Stimulated activated CD8-positive, alpha-beta memory T cell treated with anti-CD3 and anti-CD28 coated beads, Interleukin-7, amount 100 ng/mL, for 24 hours (primary cell): ENCODE measurements at places on chromosomes 11 and 22.

- DNase-seq, result no peak
Measured at GRCh38 chr11:64619811-64620380, 28.9 kb downstream of the SLC22A12 start.

DNA sequence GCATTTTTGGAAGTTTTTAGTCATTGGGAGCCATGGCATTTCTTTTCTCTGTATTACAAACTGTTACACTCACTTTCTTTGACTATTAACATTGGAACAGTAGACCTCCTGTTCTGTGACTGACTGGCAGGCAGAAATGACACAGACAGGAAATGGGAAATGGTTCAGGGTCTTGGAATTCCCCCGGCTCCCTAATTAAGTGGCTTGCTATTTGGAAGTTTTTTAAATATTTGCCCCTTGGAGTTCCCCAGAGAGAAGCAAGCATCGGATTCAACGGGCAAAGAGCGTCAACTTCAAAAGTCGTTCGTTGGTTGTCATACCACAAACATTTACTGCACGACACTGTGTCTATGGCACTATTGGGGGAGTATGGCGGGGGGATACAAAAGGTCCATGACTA is 1.1 kb upstream of the BIRC2 start:
- DNase-seq, result no peak

DNA sequence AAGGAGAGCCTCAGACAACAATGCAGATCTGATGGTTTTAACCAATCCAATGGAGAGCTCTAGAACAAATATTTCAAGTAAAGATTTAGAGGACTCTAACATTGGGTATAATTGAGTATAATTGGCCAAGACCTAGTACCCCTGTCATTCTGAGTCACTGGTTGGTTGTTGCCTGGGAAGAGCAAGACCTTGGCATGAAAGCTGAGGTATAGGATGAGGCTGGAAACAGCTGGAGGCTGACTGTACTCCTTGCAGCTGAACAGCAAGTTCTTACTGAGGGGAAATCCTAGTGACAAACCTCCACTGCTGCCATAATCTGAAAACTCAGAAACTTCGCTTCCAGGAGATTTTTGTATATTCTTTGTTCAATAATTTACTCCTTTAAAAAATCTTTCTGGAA is 54.3 kb upstream of the MUC15 start:
- DNase-seq, result no peak

- DNase-seq, result no peak
Measured at GRCh38 chr11:113261709-113262475, 52.5 kb upstream of the TTC12 start.

DNA sequence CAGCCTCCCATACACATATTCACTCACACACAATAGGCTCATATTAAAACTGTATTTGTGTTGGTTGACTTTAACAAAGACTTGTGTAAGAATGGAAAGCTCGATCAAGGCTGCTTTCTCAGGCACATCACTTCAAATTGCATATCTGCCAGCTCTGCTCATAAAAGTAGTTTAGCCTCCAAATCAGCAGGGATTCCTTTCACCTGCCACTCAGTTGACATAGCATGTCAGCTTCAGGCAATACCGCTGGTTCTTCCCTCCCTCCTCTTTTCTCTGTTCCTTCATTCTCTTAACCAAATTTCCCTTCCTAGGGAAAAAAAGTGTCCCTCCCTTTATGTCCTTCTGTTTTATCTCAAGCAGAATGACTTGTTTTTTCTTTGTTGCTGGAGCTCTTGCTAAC is 450.4 kb upstream of the LARGE1 start:
- no peak for DNase-seq

DNA sequence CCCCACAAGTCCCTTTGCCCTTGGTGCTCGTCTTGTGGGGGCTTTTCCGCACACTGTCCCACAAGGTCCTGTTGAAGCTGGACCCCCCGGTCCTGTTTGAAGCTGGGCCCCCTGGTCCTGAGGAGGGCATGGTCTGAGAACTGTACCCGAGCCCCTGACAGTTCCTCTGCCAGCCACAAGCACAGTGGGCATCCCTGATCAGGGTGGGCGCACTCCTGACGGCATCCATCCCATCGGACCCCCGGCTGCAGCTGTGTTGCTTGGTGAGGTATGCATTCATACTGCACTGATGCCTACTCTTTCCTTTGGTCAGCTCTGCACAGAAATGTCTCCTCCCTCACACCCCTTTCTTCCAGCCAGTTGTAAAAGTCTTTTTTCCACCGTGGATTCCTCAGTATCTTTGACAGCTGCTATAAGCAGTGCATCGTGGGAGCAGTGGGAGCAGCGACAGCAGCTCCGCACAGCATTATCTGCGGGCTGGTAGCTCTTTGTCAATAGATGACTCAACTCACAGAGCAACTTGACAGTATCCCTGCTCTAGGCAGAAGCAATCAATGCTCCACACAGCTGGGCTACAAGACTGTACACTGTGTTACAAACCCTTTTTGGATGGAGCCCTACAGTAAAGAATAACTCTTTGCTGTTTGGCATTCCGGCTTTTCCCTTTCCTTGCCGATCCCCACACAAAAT is 1030.8 kb upstream of the CCDC90B start:
- no peak for DNase-seq

- no peak for DNase-seq
Measured at GRCh38 chr11:6594142-6594768, 9.2 kb downstream of the RRP8 start.

DNA sequence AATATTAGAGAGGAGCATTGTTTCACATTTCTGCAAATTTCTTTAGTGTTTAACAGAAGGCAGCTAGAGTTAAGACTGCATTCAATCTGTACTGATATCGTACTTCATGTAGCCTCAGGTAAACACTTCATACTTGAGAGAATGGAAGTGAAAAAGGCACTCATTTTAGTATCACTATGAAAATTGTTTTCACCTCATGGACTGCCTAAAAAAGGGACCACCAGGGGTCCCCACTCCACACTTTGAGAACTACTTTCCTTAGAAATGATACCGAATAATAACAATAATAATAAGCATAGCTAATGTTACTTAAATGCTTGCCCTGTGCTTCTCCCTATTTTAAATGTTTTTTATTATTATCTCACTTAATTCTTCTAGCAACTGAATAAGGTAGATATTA is 95.1 kb downstream of the BLID start:
- DNase-seq, result no peak

DNA sequence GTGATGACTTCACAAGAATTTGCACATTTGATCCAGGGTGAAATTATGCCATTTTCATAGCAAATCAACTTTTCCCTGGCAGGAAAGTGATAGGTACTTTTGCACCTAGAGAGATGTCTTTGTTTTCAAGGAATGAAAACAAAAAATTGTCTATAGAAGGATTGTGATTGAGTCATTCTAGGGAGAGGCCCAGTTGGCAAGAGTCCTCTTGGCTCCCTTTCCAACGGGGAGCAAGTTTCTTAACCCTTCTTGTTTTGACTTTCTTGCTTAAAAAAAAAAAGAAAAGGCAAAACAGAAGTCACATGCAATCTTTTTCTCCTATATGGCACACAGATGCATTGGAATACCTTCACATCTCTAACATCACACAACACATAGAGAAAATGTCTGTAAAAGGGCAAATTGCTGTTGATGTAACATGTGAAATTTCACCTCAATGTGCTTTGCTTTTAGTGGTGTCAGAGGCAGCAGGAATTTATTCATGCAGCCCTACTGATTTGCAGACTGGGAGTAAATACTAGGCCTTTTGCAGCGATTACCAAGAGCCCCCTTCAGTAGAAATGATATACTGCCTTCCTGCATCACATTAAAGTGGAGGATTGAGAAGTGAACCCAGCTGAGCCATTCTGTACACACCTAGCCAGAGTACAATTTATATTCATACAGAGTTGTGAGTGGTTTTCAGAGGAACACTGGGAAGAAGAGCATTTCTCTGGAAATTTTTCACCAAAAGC is 290.7 kb upstream of the MPPED2 start:
- no peak for DNase-seq
